NCI-H1092 (cell line): ENCODE measurements at places on chromosomes 16 and 17.

DNA sequence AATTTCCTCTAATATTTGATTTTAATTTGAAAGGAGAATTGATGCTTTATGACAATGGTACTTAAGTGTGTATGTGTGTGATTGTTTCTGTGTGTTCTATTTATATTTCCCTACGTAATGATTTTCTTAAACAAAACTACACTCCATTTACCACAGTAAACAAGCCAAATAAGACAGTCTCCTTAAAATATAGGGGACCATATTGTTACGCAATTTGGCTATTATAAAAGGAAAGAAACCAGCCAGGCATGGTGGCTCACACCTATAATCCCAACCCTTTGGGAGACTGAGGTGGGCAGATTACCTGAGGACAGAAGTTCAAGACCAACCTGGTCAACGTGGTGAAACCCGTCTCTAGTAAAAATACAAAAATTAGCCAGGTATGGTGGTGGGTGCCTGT, 1134.1 kb downstream of the CDH8 start:
- no peak for DNase-seq

DNA sequence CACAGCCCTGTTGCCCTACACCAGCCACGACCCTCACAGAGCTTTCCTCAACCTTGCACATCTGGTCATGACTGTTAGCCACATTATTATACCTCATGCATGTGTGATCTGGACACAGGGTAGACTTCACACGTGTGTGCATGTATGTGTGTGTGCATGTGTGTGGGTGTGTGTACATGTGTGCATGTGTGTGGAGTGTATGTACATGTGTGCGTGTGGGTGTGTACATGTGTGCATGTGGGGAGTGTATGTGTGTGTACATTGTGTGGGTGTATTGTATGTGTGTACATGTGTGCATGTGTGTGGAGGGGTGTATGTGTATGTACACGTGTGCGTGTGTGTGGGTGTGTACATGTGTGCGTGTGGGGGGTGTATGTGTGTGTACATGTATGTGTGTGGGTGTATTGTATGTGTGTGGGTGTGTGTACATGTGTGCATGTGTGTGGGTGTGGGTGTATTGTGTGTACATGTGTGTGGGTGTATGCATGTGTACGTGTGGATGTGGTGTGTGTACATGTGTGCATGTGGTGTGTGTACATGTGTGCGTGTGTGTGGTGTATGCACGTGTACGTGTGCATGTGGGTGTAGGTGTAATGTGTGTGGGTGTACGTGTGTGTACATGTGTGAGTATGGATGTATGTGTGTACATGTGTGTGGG, 130.2 kb downstream of the C16orf95 start:
- no peak for DNase-seq

DNA sequence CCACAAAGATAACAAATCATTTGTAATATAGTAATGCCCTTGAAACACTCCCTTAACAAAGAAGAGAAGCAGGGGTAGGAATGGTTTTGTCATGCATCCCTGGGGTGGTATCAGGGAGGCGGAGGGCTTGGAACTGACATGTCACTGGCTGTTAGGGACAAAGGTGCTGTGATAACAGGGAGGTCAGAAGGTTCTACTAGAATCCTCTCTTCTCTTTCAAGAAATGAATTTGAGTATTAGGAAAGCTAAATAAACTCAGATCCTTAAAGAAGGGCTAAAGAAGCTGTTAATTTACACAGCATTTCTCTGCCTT, 65.4 kb upstream of the ADAMTS18 start:
- no peak for DNase-seq

- no peak for DNase-seq
Measured at GRCh38 chr17:56908001-56908542, 5.8 kb downstream of the TRIM25 start.

DNA sequence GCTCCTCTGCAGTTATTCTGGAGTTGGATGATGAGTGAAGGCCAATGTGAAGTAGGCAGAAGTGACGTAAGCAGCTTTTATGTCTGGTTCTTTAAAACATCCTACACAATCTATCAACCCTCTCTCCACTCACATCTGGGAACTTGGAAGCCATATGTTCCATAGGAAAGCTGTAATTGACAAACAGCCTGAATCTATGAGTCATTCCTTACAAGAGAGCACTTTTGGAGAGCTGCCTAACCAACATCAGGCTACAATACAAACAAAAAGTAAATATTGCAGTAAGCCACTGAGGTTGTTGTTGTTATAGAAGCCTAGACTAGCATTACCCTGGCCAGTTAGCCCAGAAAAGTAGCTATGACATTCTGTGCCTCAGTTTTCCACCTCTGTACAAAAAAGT, 5.9 kb downstream of the CCL7 start:
- no peak for DNase-seq

- peak; percentile 51 for DNase-seq
Measured at GRCh38 chr17:20092973-20093626, 83.9 kb downstream of the SPECC1 start.

DNA sequence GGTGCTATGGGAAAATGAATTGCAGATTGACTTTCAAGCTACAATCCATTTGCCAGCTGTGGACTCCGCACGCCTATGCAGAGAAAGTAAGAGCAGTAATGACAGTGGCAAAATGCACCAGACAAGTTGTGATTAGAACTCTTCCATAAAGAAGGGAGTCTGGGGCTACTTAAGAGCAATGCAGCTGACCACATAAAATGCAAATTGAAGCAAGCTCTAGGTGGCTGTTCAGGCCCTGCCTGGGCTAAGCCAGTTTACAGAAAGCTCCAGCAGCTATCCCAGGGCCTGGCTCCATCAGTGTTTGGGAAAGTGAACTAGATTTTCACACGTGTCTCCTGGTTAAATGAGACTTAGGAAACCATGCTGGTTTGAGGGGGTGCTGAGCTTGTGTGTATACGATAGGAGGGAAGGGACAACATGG, 2.2 kb upstream of the MAP2K6 start:
- DNase-seq = no peak

GRCh38 chr17:42190491-42191274, 3.6 kb downstream of the GHDC start:
- DNase-seq = no peak

DNA sequence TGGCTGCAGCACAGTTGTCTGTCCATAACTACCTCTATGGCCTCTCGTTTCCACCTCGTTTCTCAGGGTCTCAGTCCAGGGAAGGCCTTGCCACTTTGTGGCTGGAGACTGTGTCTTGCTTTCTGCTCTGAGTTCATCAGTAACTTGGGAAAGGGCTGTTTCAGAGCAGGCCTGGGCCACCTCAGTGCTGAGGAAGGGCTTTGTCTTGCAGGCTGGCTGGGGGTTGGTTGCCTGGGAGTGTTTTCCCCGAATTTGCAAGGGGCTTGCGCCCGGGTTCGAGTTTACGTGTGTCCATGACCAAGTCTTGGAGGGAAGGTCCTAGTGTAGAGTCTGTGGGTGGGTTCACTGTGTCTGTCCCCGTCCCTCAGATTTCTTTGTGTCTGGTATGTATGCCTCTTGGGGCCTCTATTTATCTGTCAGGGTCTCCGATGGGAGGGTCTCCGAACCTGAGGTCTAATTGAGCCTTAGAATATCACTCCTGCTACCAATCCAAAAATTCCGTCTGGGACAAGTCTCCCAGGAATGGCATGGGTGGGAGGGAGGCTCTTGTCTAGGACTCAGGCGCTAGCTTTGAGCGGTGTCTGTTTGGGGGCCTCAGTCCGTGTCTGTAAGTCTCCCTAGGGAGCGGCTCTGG, 594 bp upstream of the TGFB1I1 start:
- DNase-seq = no peak

DNA sequence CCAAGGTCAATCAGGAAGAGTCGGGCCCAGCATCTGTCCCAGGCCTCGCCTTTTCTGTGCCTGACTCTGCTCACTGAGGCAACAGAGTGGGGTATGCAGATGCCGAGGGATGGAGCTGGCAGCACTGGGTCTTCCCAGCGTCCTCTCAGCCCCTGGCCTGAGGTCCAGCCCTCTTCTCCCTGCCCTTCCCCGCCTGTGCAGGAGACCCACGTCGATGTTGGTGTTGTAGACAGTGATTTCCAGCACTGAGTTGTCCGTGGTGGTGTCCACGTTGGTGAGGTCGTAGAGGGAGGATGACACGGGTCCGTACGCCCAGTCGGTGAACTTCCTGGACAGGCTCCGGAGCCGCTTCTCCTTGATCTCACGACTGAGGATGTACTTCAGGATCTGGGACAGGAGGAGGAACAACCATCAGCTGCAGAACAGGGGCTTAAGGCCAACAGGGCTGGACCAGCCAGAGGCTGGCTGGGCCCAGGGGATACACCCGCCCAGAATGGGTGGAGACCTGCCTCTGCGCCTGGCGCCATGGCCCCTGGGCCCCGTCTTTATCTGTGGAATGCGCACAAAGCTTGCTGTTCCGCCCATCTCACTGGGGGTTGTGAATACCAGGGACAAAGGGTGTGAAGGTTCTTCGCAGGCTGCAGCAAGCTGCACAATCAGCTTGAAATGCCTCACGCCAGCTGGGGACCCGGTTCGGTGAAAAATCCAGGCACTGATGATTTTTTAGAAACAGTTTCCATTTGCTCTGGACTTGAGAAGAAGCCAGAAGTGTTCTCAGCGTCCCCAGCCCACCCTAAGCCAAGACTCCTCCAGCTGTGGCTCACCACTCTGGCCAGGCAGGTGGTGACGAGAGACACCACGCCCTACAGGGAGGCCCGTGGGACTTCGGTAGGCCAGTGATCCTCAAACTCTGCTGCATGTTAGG, 27.5 kb downstream of the TRPV3 start:
- DNase-seq = no peak

GRCh38 chr17:79645022-79645776, 34.3 kb upstream of the RBFOX3 start:
- no peak for DNase-seq

DNA sequence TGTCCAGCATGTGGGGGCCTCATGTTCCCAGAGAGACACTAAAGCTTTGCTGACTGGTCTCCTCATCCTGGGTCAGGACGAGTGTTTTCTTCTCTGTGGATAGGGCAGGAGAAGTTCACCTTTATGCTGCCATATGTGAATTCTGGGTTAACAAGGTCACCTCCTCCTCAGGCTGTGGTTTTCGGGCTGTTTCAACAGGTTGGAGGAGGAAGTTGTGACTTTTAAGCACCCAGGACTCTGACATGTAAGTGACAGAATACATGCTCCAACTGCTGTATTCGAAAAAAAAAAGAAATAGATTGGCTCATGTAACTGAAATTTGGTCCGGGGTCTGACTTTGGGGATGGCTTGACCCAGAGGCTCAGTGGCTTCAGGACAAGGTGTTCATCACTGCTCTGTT, 54.2 kb downstream of the SNX20 start:
- no peak for DNase-seq
